Stimulated activated CD8-positive, alpha-beta memory T cell treated with anti-CD3 and anti-CD28 coated beads, Interleukin-4, amount 100 ng/mL, for 1 hour (primary cell): ENCODE measurements at places on chromosomes 3 and 15.

GRCh38 chr15:48402427-48403177, 71.4 kb downstream of the DUT start:
- DNase-seq: no peak

DNA sequence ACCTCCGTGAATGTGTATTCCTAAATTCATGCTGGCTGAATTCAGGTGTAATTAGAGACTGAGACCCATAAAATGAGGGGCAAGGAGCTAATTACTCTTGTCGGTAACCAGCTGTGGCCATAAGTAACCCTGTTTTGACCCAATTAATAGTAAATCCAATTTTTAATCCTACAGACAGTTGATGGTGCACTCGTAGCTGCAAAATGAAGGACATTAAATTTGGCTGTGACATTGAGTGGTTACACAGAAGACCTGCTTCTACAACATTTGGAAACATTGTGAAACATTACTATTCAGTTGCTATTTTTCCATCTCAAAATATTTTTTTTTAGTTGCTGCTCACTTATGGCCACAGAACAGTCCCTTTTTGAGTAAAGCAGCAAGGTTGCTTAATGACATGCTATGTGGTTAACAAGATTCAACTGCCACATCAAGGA, 33.0 kb downstream of the MBNL1 start:
- no peak for DNase-seq

- DNase-seq: no peak
These were observed 164.6 kb downstream of the GMNC start for GRCh38 chr3:190697901-190698300.

GRCh38 chr3:127475391-127475790, 115.1 kb downstream of the TPRA1 start:
- no peak for DNase-seq

DNA sequence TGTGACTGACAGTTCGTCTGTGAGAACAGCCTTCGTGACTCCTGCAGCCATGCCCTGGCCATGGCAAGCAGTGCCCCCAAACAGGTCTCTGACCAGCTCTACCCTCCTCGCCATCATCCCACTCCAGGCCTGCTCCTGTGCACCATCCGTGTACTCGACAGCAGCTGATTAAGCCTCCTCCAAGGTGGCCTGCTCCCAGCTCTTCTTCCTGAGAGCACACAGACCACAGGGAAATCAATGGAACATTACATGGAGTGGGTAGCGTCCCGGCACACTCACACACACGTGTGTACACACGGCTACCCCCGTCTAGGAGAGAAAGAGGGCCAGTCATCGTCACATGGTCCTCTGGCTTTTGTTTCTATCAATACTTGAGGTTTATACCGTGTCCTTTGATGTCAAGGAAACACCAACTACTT, 21.1 kb downstream of the ANXA2 start:
- DNase-seq: no peak

DNA sequence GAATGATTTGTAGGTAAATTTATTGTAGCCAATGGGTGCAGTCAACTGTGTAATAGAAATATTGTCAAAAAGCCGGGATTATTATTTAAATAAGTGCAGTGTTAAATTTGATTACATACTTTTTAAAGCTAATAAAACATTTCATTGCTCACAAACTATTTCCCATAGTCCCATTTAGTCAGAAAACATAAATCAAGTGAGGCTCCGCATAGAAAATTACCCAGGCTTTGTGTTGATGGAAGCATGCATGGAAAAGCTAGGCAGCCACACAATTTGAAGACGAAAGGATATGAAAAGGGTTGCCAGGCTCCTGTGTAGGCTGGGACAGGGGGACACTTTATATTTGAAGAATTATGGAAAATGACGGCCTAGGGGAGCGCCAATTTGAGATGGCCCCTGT, 82.3 kb downstream of the LRTM1 start:
- DNase-seq: no peak

- no peak for DNase-seq
These were observed 929.5 kb upstream of the ALCAM start for GRCh38 chr3:104437131-104437750.

- DNase-seq: no peak
These were observed 9.2 kb downstream of the PTX3 start for GRCh38 chr3:157445857-157446256.

- DNase-seq: no peak
These were observed 150.4 kb downstream of the TIGIT start for GRCh38 chr3:114444216-114444615.

DNA sequence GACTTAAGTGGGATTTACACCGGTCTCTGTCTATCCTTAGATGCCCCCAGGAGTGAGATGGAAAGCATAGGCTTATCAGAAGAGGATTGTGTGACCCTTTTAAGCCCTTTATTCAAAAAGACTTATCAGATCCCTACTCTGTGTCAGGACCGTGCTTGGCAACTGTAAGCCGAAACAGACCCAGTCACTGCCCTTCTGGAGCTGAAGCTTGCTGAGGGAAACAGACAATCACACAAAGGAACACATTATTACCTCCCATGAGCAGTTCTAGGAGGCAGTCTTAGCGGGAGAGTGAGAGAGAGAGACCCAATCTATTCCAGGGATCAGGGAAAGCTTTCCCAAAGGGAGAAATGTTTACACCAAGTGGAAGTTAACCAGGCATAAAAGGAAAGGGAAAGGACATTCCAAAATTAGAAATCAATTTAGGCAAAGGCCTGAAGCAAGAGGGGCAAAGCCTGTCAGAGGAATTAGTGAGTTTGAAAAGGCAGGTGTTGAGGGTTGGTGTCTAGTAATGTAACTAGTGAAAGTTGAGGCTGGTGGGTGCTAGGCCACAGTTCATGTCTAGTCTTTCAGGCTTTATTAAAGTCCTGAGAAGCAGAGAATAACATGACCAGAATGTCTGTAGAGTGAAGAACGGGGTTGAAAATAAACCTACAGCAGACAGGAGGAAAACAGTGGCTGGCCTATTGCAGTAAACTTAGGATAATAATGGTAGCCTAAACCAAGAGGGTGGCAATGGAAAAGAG, 86.7 kb downstream of the THBS1 start:
- DNase-seq: no peak

GRCh38 chr3:49466085-49466484, 4.0 kb upstream of the DAG1 start:
- no peak for DNase-seq

DNA sequence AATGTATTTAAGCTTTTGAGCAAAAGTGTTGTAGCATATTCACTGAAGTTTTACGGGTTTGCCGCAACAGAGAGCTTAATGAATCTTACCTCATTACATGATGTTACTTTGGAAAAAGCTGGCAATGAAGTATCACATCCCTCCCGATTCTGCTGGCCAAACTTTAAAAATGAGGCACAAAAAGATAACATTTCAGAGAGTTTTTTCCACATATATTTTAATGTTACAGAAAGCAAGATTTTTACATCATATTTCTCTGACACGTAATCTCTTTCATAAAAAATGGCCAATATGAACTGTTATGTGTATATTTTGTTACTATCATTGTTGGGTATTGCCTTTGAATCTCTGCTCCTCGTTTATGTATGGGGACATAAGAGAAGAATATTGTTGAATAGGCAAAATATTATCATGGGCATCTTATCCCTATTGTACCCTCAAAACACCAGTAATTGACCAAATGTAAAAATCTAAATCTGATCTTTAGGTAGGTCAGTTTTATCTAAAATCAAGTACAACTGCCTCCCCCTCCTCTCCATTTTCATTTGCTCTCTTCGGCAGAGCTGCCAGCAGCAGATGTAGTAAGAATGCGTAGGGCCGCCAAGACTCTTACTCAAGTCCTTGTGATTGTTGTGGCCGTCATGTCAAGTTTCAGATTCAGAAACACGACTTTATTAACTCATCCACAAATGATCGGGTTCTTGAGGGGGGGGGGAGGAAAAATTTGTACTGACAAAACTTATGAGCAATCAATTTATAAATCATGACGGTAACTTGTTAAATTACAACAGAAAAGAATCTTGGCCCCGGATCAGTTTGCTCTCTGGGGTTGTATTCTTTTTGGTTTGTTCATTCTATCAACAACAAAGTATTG, 106.7 kb upstream of the THRB start:
- DNase-seq: no peak

GRCh38 chr3:57942872-57943283, 65.3 kb upstream of the FLNB start:
- no peak for DNase-seq

DNA sequence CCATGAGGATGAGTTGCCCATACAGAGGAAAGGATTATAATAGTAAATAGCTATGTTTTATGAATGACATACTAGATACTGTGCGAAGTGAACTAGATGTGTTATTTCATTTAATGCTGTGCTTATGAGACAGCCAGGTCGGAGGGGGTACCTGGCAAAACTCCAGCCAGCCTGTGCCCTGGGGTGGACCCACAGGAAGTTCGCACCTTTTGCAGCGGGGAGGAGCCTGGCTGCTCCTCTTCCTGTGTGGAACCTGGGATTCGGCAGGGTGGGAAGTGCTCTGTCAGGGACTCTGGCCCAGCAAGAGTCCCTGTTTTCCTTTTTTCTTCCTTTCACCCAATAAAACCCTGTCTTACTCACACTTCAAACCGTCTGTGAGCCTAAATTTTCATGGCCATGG, 452.2 kb downstream of the IL5RA start:
- DNase-seq: no peak

DNA sequence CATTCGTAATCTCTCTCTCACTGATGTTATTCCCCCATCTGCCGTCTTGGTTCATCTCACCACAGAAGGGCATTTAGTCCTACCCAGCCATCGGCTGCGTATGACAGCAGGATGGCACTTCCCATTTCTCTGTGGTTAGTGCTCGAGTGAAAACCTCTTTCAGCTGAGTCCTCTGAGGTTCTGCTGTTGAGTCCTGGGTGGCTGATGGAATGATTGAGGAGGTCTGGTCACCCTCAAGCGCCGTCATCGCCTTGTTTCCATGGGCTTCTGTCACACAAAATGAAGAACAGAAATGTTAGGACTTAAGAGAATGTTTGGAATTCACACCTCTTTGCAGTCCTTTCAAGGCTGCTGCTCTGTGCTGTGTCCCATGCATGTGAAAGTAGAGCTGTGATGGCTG, 9.4 kb upstream of the SACM1L start:
- no peak for DNase-seq

DNA sequence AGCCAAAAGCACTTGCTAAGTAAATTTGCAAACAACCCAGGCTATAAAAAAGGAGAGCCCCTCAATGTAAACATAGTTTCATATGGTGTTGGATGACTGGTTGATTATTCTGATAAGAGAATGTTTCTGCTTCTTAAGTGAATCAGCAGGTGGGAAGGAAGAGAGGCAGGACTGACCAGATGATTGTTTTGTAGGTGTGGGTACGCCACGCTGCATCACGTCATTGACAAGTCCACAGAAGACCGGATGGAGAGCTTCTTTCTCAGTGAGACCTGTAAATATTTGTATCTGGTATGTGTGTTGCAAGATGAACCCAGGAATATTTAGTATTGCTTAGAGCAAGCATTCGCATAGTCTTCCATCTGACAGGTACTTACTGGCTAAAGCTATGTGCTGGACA, 23.4 kb downstream of the EDEM1 start:
- no peak for DNase-seq

GRCh38 chr15:35186346-35186745, 101.3 kb upstream of the NANOGP8 start:
- no peak for DNase-seq

- no peak for DNase-seq
These were observed 271.9 kb downstream of the FOXP1 start for GRCh38 chr3:71311661-71312046.

GRCh38 chr3:159987291-159987711, 1.3 kb upstream of the IL12A start:
- no peak for DNase-seq
